ENCODE measurements at places on chromosomes 2 and 18.

DNA sequence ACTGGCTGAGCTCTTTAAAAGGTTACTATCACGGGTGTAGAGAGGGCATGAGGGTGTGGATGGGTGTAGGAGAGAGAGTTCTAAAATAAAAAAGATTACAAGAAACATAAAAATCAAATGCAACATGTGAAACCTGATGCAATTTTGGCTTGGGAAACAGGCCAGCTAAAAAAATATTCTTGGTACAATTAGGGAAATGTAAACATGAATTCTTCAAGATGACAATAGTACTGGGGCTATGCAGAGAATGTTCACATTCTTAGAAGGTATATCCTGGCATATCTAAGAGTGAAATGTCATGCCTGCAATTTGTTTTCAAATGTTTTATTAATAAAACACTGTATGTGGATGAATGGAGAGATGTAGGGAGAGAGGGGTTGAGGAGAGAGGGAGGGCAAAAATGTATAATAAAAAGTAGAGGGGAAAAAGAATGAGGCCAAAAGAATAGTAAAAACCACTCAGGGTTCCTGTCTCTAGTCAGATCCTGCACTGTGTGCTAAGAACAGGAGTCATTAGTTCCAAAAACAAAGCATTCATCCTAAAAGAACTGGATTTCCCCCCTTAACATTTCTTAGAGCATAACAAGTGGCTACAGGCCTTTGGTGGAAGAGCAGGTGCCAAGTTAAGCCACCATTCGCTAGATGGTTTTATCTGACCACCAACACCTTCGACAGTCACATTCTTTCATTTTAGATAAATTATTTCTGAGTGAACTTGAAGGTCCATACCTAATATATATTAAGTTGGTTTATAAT, 77.3 kb downstream of the LPIN2 start:
- no peak for DNase-seq

DNA sequence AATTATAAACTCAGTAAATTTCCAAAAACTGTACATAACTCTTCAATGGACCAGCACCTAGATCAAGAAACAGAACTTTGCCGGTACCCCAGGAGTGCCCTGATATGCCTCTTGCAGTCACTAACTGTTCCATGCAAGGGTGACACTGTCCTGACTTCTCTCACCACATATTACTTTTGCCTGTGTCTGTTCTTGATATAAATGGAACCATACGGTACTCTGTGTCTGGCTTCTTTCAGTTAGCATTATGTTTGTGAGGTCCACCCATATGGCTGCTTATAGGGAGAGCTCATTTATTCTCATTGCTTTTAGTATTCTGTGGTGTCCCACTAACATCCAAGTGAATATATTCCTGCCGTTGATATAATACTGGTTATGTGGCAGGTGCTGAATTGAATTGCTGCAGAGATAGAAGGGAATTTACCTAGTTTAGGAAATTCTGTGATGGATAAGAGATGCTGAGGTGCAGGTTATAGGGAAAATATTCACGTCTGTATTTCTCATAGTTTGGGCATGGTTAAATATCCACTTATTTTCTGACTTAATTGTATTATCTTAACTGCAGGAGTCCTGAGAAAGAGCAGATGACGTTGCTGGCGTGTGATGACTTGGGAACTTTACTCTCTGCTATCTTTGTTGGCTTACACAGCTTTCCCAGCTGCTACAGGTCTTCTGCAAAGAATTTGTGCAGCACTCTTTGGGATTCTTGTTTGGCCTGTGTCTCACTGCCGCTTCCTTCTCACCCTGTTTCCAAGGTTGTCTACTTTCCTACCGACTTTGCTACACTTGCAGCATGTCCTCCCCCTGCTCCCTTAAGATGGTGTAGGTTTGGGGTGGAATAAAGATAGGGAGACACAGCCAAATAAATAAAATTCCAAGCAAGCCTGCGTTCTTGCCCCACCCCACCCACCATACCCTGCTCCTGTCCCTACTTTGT, 107.9 kb downstream of the MAP4K4 start:
- no peak for DNase-seq

- DNase-seq, result no peak
Measured at GRCh38 chr2:237044281-237044680, 41.4 kb upstream of the COPS8 start.

GRCh38 chr2:69097148-69097610, 84.2 kb downstream of the ANTXR1 start:
- DNase-seq, result no peak
